ENCODE measurements at places on chromosomes 13 and 19. TPM values are rescaled to one million over a fixed set of nuclear protein-coding genes. Genes with fewer than 3 reads are reported as not detected.

The DIRAS1 gene
- 0.24 TPM for total RNA-seq

DNA sequence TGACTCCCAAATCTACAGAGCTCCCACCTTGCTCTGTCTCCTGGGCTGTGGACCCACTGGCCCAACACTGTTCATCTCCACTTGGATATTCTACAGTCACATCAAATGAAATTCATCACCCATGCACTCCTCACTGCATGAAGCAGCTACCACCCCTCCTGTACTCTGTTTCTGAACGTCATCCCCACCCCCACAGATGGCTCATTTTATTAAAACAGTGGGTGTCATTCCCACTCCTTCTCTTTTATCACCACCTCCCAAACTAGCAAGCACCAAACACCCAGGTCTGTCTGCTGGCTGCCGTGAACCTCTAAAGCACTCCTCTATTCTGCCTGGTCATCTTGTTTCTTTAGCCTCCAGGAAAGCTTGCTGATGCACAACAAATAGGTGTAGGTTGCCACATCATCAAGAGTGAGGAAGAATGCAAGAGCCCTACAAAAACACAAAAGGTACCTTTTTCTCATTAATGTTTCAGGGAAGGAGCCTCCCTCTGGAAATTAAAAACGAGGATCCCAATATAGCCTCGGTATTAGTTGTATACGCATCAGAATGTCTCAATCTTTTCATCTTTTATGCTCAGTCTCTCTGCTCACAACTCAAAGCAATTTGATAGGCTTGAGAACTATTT, 91.8 kb downstream of the MIPEP start:
- H3K4me1 ChIP-seq = peaks cover 20% of the 10 kb centered on the region
- no peak overlapping the region for H3K27ac ChIP-seq
- peaks cover 18% of the 10 kb centered on the region for H3K36me3 ChIP-seq
- DNase-seq = no peak
- H3K4me3 ChIP-seq = no peak overlapping the region

The CGB3 gene
- total RNA-seq = not detected

DNA sequence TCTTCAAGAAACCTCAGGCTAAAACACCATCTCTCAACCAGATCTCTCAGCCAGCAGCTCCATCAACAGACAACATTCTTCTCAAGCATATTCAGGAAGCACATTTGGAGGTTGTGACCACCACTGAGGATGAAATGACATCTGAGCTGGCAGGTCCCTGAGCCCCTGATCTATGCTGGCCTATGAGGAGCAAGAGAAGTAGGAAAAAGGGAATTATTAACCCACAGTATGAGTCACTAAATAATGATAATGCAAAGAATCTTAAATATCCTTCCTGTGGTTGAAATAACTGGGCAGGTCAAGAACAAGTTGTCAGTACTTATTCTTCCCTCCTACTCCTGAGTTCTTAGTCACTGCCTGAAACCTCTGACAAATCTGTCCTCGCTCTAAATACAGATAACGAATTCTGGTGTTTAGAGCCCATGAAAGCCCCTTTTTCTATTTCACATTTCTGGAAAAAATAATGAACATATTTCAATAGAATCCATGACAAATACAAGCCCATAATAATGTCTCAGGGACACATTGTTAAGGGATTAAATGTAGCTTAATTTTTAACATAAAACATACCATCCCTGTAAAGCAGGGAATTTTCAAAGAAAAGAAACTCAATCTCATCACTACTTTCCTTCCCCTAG, 225.8 kb upstream of the IRS2 start:
- no peak for DNase-seq
- H3K27me3 ChIP-seq = peaks cover 10% of the 10 kb centered on the region
- H3K36me3 ChIP-seq = no peaks in the 10 kb centered on the region
- H3K27ac ChIP-seq = no peak overlapping the region

DNA sequence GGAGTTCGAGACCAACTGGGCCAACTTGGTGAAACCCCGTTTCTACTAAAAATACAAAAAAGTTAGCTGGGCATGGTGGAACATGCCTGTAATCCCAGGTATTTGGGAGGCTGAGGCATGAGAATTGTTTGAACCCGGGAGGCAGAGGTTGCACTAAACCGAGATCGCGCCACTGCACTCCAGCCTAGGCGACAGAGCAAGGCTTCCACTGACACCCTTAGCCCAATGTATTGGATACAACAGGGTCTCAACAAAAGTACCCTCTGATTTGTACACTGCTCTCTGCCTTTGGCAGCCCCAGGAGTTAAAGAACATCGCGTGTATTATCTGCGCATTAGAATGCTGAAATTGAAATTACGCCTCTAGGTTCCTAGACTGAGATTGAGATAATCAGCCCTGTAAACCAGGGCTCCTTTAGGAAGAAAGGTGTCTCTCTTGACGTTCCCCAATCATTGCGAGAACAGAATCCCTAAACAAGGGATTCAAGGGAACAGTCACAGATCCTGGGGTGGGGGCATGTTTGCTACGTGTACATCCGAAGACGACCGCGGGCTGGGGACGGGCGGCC, 21.9 kb downstream of the IPO5 start:
- peak; percentile 6 for DNase-seq
- peaks cover 24% of the 10 kb centered on the region for H3K4me1 ChIP-seq
- H3K4me3 ChIP-seq = peak overlapping the region; percentile 92

The CEACAM8 gene
- not detected for total RNA-seq

The ZNF541 gene
- 0.33 TPM for total RNA-seq

- H3K4me3 ChIP-seq = no peak overlapping the region
- no peak overlapping the region for H3K27ac ChIP-seq
- H3K36me3 ChIP-seq = peaks cover 6% of the 10 kb centered on the region
- no peak for DNase-seq
- no peaks in the 10 kb centered on the region for H3K4me1 ChIP-seq
Observed at GRCh38 chr19:2345076-2345475, 15.0 kb upstream of the TMPRSS9 start.

DNA sequence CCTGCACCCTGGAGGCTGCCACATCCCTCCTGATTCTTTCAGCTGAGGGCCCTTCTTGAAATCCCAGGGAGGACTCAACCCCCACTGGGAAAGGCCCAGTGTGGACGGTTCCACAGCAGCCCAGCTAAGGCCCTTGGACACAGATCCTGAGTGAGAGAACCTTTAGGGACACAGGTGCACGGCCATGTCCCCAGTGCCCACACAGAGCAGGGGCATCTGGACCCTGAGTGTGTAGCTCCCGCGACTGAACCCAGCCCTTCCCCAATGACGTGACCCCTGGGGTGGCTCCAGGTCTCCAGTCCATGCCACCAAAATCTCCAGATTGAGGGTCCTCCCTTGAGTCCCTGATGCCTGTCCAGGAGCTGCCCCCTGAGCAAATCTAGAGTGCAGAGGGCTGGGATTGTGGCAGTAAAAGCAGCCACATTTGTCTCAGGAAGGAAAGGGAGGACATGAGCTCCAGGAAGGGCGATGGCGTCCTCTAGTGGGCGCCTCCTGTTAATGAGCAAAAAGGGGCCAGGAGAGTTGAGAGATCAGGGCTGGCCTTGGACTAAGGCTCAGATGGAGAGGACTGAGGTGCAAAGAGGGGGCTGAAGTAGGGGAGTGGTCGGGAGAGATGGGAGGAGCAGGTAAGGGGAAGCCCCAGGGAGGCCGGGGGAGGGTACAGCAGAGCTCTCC, 6.9 kb upstream of the CEACAM5 start:
- no peaks in the 10 kb centered on the region for H3K4me1 ChIP-seq
- H3K27me3 ChIP-seq = peaks cover 18% of the 10 kb centered on the region
- no peak overlapping the region for H3K4me3 ChIP-seq
- no peaks in the 10 kb centered on the region for H3K36me3 ChIP-seq

GRCh38 chr13:37201081-37201480, 95.6 kb upstream of the CSNK1A1L start:
- no peak for DNase-seq
- H3K4me3 ChIP-seq = no peak overlapping the region
- H3K27me3 ChIP-seq = no peaks in the 10 kb centered on the region
- no peaks in the 10 kb centered on the region for H3K4me1 ChIP-seq

The PRKCG gene
- total RNA-seq = not detected

The STRN4 gene
- 63.2 TPM for total RNA-seq

The NPAS1 gene
- not detected for total RNA-seq

The IGFL1 gene
- total RNA-seq = not detected

DNA sequence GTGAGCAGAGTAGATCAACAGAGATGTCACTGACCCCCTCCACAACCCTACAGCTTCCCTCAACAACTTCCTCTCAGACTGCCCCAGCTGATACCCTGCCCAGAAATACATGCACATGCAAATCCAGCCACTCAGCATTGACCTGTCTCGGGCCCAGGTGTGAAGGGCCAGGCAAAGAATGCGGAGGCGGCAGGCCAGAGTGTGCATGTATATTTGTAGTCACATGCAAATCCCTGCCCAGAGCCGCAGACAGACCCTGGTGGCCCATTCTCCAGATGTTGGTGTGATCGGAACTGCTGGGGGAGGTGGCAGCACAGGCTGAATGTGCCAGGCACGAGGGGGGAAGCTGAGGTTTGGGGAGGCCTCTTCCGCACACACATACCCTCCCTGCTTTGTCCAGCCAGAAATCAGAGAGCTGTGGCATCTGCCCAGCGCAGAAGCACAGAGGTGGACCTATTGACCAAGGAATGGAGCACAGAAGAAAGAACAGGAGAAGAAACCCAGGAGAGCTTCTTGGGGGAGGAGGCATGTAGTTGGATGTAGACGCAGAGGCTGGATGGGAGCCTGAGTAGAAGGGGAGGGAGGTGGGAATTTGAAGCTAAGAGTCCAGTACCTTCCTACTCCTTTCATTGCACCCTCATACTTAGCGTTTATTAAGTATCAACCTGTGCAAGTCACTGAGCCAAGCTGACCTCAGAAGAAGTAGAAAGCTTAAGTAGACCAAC, 14.4 kb downstream of the MEF2B start:
- no peaks in the 10 kb centered on the region for H3K27me3 ChIP-seq
- peaks cover 5% of the 10 kb centered on the region for H3K36me3 ChIP-seq
- no peaks in the 10 kb centered on the region for H3K4me1 ChIP-seq
- H3K4me3 ChIP-seq = no peak overlapping the region

The TLE2 gene
- 7.2 TPM for total RNA-seq

The ADM5 gene
- 1.4 TPM for total RNA-seq

DNA sequence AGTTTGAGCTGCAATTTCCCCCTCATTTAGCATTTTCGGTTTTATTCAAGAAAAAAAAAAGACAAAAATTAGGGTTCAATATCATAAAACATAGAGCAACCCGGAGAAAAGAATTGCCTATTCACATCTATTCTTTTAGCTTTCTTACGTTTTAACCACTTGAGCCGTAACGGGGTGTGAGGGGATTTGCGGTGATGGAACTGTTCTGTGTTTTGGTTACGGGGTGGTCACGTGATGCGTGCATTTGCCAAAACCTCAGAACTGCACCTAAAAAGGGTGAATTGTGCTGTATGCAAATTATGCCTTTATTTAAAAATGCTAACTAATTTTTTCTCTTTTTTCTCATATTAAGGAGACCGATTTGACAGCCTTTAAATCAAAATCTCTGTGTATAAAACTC, 22.1 kb downstream of the CLEC11A start:
- H3K27ac ChIP-seq = no peak overlapping the region
- no peak for DNase-seq
- no peaks in the 10 kb centered on the region for H3K4me1 ChIP-seq
- H3K27me3 ChIP-seq = peaks cover 22% of the 10 kb centered on the region

- DNase-seq = no peak
- no peak overlapping the region for H3K27ac ChIP-seq
- H3K4me3 ChIP-seq = no peak overlapping the region
- H3K4me1 ChIP-seq = no peaks in the 10 kb centered on the region
Observed at GRCh38 chr13:44365008-44365407, 8.6 kb upstream of the SERP2 start.

DNA sequence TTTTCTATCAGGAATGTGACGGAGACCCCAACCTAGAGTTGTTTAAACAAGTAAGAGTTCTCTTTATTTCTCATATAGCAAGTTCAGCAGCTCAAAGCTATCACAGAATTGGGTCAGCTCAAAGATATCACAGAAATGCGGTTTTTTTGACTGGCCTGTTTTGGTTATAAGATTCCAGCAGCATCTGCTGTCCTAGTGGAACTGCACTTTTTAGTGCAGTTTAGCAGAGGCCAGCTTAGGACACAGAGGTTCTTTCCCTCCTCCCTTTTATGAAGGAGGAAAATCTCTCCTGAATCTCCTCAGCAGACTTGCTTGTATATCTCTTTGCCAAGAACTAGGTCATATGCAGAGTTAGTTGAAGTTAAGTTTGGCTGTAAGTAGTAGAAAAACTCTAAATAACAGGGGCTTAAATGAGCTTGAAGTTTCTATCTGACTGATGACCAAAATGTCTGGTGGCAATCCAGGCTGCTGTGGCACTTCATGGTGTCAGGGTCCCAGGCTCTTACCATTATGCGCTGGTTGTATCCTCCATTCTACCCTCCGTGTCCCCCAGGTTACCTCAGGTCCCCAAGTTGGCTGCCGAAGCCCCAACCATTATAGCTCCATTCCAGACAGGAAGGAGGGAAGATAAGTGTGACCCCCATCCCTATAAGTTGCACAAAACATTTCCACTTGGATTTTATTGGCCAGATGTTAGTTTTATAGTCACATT, 6.6 kb downstream of the PPP2R1A start:
- peaks cover 26% of the 10 kb centered on the region for H3K36me3 ChIP-seq
- peak overlapping the region; percentile 43 for H3K27ac ChIP-seq
- DNase-seq = no peak
- peaks cover 67% of the 10 kb centered on the region for H3K4me1 ChIP-seq
- H3K4me3 ChIP-seq = no peak overlapping the region
- no peaks in the 10 kb centered on the region for H3K27me3 ChIP-seq

The SULT2B1 gene
- not detected for total RNA-seq

The ZNF98 gene
- not detected for total RNA-seq

GRCh38 chr19:56663931-56664500, 7.5 kb downstream of the ZNF835 start:
- H3K4me3 ChIP-seq = no peak overlapping the region
- H3K27me3 ChIP-seq = no peaks in the 10 kb centered on the region
- no peaks in the 10 kb centered on the region for H3K4me1 ChIP-seq
- H3K36me3 ChIP-seq = peaks cover 45% of the 10 kb centered on the region

The C19orf73 gene
- total RNA-seq = 1.5 TPM

DNA sequence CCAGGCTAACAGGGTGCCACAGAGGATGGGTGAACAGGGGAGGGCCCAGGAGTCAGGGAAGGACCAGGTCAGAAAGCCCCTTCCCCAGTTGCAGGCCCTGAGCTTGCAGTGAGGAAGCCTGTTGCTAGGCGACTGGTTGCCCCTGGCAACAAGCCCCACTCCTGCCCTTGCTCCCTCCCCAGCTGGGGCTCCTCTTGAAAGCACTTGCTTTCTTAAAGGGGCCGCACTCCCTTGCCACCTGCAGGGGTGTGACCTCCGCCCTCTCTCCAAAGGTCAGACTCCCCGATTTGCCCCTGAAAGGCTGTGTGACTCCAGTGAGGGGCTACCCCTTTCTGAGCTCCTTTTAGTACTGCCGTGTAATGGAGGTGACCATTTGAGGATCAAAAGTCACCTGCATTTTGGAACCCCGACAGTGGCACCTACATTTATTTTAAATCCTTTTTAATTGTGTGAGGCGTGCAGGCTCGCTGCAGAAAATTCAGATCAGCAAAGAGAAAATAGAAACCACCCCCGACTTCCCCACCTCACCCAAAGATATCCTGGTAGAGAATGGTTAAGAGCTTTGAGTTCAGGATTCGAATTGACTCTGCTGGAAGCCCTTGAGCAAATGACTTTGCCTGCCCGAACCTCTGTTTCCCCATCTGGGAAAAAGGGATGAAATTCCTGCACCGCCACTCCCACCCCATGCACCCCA, 4.8 kb downstream of the FCHO1 start:
- H3K27ac ChIP-seq = no peak overlapping the region
- H3K4me1 ChIP-seq = peaks cover 44% of the 10 kb centered on the region
- DNase-seq = peak; percentile 52
- H3K36me3 ChIP-seq = peaks cover 45% of the 10 kb centered on the region

- H3K4me3 ChIP-seq = no peak overlapping the region
- H3K27ac ChIP-seq = no peak overlapping the region
- no peaks in the 10 kb centered on the region for H3K4me1 ChIP-seq
- H3K36me3 ChIP-seq = no peaks in the 10 kb centered on the region
- H3K27me3 ChIP-seq = no peaks in the 10 kb centered on the region
Observed at GRCh38 chr13:110497003-110497402, 64.5 kb downstream of the RAB20 start.
